ENCODE measurements at places on chromosomes 16 and 17. TPM values are rescaled to one million over a fixed set of nuclear protein-coding genes. Genes with fewer than 3 reads are reported as not detected.

HCRT gene
- not detected for total RNA-seq

- no peak for DNase-seq
These were observed 916.1 kb downstream of the KCNJ2 start for GRCh38 chr17:71085238-71086033.

GRCh38 chr17:76197911-76198310, 42.4 kb downstream of the RNF157 start:
- DNase-seq = no peak

- no peak for DNase-seq
These were observed 145.0 kb upstream of the ASIC2 start for GRCh38 chr17:33438139-33438538.

GRCh38 chr17:81680150-81680549, 3.4 kb downstream of the ARL16 start:
- DNase-seq = no peak

DNA sequence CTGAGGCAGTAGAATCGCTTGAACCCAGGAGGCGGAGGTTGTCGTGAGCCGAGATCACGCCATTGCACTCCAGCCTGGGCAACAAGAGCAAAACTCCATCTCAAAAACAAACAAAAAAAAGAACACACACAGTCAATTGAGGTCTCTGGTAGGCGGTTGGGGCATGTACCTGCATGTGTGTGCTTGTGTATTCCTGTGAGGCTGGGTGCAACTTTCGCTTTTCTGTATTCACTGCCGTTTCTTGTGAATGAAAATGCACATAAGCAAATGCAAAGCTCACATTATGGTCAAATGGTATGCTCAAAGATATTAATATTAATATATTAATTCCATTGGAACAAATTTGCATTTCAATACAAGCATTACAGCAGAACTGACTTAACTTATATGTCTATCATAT, 20.9 kb downstream of the HS3ST3A1 start:
- DNase-seq = no peak

DNA sequence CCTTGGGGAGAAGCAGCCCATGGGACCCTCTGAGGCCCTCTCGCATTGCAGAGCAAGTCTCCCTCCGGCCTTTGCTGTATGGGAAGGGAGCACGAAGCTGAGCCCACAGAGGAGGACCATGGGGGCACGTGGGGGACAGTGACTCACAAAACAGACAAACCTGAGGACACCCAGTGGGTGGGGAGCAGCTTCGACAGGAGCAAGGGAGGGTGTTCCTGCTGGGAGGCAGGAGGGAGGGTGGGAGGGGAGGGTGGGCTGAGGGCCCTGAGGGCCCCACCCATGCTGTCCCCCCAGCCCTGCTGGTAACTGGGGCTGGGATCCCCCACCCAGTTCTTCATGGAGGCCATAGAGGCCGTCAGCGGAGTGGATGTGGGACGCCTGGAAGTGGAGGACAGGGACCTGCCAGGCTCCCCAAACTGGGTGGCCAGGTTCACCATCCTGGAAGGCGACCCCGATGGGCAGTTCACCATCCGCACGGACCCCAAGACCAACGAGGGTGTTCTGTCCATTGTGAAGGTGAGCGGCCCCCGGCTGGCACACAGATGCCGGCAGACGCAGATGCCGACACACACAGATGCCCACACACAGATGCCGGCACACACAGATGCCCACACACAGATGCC, 12.5 kb downstream of the SLC22A31 start:
- no peak for DNase-seq

GRCh38 chr17:33990943-33991706, 264.0 kb upstream of the CCL2 start:
- DNase-seq = no peak

GRCh38 chr17:45369421-45369820, 52.6 kb upstream of the MAP3K14 start:
- DNase-seq = no peak

- no peak for DNase-seq
These were observed 9.1 kb downstream of the FOXK2 start for GRCh38 chr17:82528484-82529265.

Measured in upper lobe of right lung (tissue), 1 donor.